ENCODE measurements at places on chromosomes 3 and 15. TPM values are rescaled to one million over a fixed set of nuclear protein-coding genes. Genes with fewer than 3 reads are reported as not detected.

DNA sequence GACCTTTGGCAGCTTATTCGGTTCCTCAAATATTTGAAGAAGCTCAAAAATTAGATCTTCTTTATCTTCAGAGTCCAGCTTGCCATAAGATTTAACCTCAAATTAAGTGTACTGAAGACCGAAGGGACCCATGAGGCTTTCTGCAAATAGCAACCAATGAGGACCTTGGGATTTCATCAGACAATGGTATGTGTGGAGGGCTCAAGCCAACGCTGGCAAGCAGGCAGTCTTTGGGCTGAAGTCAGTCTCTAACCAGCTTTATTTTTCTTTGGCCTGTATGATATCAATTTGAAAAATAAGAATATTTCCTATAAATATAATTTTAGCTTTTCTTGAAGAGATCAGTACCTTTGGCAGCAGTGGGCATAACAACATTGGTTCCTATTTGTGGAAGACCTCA is 692.7 kb downstream of the MCTP2 start:
- no peak for ATAC-seq

GAP43 gene
- total RNA-seq, result not detected

- ATAC-seq, result no peak
Observed at GRCh38 chr3:112117415-112117814, 15.6 kb downstream of the GCSAM start.

GRCh38 chr3:50230794-50231125 is 5.2 kb upstream of the GNAI2 start:
- ATAC-seq, result no peak

NANOGP8 gene
- total RNA-seq, result 0.44 TPM

DNA sequence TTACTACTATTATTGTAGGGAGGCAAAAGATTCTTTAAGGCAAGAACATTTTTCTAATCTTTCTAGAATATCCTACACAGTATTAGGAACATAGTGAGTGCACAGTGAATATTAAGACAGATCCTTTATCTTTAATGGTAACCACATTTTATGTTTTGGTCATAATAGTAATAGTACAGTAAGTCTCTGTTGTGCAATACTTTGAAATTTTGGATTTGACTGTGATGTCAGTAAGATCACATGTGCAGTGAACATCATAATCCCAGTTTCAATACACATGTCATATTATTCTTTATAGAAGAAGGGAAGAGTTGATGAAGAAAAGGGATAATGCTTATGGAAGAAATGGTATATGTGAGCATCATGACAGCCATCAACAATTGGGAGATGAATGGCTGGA is 10.7 kb downstream of the STT3B start:
- ATAC-seq, result peak; percentile 41

DNA sequence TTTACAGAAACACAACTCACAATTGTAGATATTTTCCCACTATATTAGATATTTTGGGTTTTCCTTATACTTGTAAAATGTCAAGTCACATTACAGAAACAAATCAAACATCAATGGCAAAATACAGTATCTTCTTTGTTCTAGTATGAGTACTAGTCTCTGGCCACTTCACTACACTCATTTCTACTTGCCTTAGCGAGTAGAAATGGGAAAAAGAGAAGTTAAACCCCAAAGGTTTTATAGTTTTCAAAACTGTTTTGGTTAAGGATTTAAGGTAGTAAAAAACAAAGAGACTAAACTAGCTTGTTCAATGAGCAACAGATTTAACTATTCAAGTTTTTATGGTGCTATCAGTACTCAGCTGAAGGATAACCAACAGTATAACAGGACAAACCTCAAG is 81.7 kb downstream of the BTD start:
- no peak for ATAC-seq

GRCh38 chr3:139505829-139506386 is 29.6 kb upstream of the RBP2 start:
- ATAC-seq, result no peak

SLC12A8 gene
- 7.7 TPM for total RNA-seq

- ATAC-seq, result no peak
Observed at GRCh38 chr15:41567261-41567660, 8.2 kb downstream of the TYRO3 start.

DNA sequence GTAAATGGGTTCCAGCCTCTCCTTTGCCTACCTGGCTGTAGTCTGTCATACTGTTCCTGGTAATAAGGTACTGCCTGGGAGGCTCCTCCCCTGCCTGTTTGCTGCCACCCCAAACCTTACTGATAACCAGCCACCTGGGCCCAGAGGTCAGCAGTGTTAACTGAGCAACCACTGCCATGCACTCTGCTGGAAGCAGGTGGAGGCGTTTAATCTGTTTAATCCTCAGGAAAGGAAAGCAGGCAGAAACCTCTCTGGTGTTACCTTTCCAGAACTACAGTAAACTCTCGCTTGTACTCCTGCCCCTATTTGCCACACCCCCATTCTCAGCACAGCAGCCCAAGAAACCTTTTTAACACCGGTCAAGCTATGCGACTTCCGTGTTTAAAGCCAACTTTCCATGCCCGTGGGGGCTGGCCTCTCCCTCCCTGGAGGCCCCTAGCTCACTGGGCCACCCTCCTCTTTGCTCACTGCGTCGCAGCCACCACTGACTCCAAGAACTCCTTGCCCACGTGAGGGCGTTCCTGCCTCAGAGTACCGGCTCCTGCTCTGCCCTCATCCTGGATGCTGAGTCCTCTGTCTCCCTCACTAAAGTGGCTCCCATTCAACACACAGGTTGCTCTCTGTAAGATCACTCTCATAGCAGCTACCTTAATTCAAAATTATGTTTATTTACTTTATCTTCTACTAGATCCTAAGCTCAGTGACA is 8.3 kb downstream of the BDH1 start:
- peak; percentile 78 for ATAC-seq

GRCh38 chr3:25038271-25038670 is 389.8 kb upstream of the RARB start:
- ATAC-seq, result no peak

Measured in esophagus mucosa (tissue), 1 donor.